ENCODE measurements at places on chromosomes 2 and 18. TPM values are rescaled to one million over a fixed set of nuclear protein-coding genes. Genes with fewer than 3 reads are reported as not detected.

Gene VAMP8
- 96.5 TPM for total RNA-seq

Gene SLC9A4
- total RNA-seq, result 0.40 TPM

Gene TNP1
- not detected for total RNA-seq

Gene LYG2
- not detected for total RNA-seq

Gene TMEM178A
- total RNA-seq, result 0.29 TPM

GRCh38 chr2:137837830-137838229, 126.4 kb upstream of the HNMT start:
- DNase-seq, result no peak

DNA sequence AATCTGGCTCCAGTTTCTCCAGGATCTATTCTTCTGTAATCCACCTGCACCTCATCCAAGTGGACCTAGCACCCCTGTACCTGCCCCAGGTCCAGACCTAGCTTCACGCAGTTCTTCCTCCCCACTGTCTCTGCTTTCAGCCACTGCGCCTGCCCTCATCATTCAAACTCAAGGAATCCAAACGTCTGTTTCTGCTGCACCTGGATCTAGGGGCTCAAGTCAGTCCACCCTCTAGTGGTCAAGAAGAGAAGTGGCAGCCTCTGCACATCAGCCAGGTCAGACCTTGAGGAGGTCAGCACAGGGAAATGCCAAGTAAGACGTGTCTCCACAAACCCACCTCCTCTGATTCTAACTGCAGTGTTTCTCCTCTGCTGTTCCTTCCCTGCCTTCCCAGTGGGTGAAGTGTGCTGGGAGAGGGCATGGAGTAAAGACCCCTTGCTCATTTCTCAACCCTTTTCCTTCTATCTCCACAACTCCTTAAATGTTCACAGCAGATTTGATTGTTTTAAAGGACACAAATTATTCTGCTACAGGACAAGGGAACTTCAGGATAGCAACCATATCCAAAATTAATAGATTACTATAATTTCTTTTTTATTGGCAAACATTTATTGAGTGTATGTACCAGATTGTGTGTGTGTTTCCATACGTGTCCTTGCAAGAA, 8.6 kb upstream of the RNF152 start:
- DNase-seq, result no peak

DNA sequence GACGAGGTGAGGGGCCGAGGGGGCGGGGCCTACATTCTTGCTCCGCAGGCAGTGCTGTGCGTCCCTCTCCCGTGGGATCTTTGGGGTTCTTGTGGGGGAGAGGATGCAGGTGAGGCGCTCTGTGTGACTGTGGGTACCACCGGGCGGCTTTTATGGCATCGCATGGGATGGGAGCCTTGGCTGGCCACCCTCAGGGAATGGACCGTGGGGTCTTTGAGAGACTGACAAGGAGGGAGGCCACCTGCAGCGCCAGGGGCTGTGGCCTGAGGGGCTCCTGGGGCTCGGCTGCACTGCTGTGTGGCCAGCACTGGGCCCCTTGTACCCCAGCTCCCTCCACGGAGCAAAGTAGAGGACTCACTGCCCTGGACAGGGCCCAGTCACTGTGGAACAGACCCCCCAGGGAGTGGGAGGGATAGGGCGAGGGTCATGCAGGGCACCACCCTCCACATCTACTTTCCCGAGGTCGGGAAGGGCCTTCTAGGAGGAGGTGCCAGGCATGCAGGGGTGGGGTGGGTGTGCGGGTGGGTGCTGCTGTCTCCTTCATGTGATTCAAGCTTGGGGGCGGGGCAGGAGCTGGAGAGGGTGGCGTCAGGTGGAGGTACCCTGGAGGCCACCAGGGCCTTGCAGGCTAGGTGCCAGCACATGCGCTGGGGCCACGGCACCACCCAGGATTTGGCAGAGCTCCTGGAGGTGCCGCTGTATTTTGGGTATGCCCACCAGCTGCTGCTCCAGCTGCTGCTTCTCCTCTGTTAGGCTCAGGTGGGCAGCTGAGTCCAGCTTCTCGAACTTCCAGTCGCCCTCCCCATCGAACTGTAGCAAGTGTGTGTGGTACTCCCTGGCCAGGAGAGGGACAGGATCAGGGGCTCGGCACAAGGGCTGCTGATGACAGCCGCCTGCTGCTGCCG, 1072.4 kb downstream of the RPIA start:
- DNase-seq, result no peak

- DNase-seq, result no peak
These were observed 5.8 kb upstream of the SEMA4C start for GRCh38 chr2:96875498-96876268.

DNA sequence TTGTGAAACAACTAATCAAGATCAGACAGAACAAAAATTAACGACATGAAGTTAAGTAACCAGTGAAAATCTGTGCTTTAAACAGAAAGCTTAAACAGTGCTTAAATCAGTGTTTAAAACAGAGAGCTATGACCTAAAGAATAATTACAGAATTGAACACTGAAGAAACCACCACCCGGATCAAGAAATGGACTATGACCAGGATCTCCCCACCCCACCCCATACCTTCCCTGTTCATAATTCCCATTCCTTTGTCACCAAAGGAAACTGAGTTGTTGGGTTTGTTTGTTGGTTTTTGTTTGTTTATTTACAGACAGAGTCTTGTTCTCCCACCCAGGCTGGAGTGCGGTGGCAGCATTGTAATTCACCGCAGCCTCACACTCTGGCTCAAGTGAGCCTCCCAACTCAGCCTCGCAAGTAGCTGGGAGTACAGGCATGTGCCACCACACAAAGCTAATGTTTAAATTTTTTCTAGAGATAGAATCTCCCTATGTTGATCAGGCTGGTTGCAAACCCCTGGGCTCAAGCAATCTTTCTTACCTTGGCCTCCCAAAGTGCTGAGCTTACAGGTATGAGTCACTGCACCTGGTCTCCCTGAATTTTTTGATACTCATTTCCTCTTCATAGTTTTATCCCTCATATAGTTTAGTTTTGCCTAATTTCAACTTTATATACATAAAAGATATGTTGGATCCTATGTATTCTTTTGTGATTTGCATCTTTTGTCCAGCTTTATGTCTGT, 8.2 kb upstream of the ALPG start:
- DNase-seq, result no peak

DNA sequence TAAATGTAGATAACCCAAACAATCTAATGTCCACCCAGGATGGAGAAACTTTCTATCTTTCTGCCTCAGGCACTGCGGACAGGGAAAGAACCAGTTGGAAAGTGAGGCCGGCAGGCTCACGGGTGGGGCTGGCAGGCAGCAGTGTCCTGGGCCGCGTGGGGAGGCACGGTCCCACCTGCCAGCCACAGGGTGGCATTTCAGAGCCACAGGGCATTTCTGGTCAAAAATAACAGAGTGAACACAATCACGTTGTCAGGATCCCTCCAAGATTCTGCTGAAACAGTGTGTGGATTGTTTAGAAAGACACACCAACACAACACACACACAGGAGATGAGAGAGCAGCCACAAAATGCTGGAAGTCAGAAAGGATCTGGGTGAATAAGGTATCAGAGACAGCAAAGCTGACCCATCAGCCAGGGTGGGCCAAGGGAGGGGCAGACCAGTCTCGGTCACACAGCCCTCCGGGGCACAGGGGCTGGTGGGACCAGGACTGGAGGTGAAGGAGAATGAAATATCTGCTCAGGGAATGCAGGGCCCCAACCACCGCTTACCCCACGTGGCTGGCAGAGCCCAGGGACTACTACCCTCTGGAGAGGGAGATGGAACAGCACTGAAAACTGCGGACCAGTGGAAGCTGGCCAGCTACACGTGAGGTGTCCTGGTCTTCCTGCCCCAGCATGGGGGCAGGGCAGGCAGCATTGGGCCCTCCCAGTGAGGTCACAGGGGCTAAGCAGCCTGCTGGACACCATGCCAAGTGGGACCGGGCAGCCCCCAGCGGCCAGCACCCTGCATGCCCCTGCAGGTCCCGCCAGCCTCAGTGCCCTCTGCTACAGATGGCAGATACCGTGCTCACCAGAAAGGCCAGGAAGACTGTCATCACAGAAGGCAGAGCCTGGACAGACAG, 173.9 kb downstream of the HDAC4 start:
- DNase-seq, result no peak

DNA sequence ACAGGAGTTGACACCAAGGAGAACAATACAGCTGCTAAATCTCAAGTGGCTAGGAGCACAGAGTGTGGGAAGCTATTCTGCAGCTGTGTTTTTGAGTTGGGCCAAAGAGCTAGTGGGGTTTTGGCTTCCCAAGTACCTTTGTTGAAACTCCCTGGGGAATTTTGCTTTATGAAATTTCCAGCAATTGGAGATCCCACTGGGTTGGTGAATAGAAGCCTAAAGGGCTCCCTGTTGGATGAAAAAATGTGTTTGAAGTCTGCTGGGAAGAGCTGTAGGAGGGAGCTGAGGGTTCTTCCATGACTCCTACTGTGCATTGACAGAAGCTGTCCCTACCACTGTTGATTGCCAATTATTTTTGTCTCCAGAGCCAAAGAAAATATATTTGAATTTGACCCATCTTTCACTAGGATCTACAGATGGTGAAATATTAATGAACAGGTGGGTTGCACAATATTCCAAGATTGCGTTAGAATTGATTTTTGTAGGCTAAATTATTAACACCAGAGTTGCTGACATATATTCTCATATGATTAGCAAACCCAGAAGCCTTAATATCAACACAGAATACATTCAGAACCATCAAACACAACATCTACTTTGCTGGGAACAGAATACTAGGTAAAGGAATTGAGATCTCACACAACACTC, 95.4 kb upstream of the CYP1B1 start:
- no peak for DNase-seq

DNA sequence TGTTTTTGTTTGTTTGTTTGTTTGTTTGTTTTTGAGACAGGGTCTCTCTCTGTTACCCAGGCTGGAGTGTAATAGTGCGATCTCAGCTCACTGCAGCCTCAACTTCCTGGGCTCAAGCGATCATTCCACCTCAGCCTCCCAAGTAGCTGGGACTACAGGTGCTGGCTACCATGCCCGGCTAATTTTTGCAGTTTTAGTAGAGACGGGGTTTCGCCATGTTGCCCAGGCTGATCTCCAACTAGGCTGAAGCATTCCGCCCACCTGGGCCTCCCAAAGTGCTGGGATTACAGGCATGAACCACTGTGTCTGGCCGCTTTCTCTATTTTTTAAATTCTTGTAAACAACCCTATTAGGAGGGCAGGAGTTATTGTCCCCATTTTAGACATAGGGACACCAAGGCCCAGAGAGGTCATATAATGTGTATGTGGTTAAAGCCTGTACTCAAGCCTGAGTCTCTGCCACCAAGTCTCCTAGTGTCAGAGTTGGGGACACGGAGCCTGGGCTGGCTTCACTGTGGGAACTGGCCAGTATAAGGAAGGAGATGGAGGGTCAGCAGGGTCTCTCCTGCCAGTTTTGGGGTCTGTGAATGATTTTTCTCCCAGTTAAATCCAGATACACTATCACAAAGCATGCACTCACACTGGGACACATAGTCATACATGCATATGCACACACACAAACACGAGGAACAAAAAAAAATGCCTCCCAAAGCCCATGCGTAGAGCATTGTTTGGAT, 27.5 kb upstream of the MCFD2 start:
- DNase-seq, result no peak
